ENCODE measurements at places on chromosomes 7 and 10.

DNA sequence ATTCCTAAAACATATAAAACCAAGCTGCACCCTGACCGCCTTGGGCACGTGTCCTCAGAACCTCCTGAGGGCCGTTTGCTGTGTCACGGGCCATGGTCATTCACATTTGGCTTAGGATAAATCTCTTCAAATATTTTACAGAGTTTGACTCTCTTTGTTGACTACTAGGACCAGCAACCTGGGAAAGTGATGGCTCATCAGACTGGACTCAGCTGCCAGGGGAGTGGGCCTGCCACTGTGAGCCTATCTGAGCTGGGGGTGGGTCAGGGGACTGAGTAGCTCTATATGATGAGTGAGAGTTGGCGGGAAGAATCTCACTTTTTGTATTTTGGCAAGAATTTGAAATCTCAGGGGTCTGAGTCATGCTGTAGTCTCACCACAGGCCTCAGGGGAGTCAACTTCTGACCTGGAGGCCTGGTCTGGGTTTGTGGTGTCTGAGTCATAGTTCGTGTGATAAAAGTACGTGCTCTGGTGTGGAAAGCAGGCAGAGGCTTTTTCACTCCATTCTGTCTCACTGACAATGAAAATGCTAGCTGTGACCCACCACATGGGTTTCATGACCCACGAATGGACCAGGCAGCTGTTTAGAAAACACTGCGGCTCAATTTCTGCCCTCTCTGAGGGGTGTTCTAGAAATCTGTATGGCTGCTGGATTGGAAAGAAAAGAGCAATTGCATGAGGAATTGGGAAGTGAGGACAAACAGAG lies 4.2 kb upstream of the UPP1 start:
- DNase-seq = no peak

GRCh38 chr7:42236976-42237810 lies at the start of gene GLI3:
GLI3 (minus strand) TSS chr7:42237209; CDS start chr7:42223253, 13,956 bp downstream.
- DNase-seq = peak; percentile 35

- DNase-seq = no peak
These were observed 277.4 kb downstream of the CCSER2 start for GRCh38 chr10:84605802-84606201.

GRCh38 chr7:49483142-49483541 lies 290.3 kb upstream of the VWC2 start:
- DNase-seq = peak; percentile 15

- no peak for DNase-seq
These were observed 455.9 kb downstream of the PAXIP1 start for GRCh38 chr7:154546946-154547587.

GRCh38 chr10:110529596-110530011 lies 31.9 kb downstream of the DUSP5 start:
- no peak for DNase-seq

DNA sequence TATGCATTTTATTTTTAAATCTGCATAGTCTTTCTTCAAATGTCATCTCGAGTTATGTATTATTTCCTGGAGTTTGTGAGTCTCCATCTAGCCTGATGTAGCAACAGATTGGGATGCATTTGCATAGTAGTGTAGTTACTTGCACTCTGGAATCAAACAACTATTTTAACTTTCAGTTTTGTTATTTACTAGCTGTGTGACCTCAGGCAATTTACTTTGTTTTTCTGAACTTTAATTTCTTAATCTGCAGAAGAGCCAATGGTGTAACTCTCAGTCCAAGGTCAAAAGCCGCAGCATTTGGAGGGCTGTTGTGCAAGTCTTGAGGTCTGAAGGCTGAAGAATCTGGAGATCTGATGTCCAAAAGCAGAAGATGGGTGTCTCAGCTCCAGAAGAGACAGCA lies 175.8 kb upstream of the SORCS1 start:
- DNase-seq = no peak

GRCh38 chr10:103431902-103432301 lies 20.3 kb downstream of the CALHM2 start:
- no peak for DNase-seq

DNA sequence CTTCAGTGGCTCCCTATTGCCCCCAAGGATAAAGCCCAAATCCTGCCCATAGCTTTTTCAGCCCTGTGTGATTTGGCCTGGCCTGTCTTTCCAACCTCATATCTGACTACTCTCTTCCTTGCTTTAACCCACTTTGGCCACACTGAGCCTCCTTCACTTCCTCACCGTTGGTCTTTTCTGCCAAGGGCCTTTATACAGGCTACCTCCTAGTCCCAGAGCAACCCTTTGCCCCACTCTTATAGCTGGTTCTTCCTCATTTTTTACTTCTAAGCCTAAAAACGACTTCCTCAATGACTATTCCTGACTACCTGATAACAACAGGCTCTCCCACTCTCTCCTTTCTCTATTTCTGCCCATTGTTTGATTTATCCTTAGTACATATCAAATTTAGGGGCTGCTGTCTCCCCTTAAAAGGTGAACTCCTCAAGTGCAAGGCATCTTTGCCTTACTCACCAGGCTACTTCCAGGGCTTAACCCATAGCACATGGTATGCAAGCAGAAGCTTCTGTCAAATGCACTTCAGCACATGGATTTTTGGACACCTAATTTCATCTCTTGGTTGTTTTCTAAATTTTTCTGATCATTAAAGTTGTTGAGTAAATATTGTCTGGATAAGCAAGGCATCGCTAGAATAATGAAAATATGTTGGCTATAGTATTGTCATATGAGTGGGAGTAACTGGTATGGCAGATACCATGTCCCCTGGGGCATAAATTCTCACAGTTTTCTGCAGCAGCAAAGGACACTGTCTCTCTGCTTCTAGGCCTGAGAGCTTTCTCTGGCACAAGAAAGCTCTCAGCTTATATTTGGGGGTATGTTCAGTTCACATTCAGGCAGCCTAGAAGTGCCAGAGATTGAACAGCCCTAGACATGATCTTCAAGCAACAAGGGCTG lies 201.5 kb upstream of the GPR26 start:
- no peak for DNase-seq

DNA sequence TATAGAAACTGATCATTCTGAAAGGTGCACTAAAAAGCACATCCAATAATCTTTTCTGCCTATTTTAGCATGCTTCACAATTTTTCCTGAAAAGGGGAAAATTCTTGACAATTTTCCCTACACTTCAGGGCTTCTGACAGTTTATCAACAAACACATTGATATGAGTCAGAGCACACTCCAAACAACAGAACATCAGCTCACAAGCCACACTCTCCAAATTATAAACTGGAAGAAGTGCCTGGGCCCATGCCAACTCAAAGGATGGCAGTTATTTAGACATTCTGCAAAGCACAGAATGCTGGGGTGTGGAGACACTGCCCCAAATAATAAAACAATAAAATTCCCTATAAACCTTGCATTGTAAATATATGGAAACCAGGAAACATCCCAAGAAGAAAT lies 90.8 kb downstream of the ELAPOR2 start:
- DNase-seq = no peak

DNA sequence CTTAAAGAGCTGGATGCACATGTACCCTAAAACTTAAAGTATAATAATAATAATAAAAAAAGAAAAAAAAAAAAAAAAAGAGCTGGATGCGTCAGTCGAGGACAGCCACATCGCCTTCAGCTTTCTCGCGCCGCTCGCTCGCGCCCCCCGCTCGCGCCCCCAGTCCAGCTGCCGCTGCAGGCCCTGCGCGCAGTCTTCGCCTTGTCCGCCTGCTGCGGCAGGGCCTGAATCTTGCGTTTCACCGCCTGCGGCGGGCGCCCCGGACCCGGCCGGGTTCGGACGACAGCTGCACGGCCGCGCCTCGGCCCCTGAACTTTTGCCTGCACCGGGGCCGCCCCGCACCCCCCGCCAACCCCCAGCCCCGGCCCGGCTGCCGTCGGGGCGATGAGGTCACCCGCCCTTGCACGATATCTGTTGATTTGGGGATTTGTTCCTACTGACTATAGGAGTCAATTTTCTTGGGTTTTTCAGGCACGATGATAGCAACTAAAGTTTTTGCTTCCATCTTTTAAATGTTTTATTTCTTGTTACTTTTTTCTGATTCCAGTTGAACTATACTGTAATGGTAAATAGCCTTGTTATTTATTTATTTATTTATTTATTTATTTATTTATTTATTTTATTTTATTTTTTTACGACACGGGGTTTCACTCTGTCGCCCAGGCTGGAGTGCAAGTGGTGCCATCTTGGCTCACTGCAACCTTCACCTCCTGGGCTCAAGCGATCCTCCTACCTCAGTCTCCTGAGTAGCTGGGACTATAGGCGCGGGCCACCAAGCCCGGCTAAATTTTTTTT lies 33.5 kb upstream of the CPN1 start:
- DNase-seq = no peak

DNA sequence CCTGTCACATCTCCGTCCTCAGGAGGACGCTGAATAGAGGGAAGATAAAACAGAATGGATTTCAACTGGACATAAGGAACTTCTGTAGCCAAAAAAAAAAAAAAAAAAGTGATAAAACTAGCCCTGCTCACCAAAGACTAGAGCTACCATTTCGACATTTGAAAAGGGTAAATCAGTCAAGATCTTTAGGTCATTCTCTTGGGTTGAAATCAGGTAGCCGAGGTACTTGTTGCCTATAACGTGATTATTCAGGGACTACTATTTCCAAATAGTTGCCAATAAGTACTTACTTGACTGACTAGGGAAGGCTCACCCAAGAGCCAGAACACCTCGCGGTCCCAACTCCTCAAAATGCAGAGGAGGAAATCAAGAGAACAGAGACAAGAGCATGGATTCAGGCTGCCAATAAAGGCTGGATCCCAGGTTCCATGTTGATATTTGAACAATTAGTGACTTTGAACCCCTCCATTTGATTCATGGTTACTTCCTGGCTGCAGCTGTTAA lies 2.0 kb downstream of the RHEB start:
- no peak for DNase-seq

- DNase-seq = no peak
These were observed 5.3 kb downstream of the CDH23 start for GRCh38 chr10:71402005-71402404.

GRCh38 chr10:3467052-3467951 lies 294.7 kb upstream of the PITRM1 start:
- no peak for DNase-seq

GRCh38 chr10:48981310-48981907 lies 41.8 kb upstream of the LRRC18 start:
- peak; percentile 5 for DNase-seq

DNA sequence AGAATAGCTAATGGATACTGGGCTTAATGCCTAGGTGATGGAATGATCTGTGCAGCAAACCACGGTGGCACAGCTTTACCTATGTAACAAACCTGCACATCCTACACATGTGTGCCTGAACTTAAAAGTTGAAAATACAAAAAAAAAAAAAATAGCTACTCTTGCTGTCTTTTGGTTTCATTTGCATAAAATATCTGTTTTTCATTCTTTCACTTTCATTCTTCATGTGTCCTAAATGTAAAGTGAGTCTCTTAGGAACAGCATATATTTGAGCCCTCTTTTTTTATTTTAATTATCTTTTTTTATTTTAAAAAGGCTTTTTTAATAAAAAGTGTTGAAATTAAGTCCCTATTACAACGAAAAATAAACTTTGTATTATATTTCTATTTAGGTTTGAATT lies 836.1 kb upstream of the KCND2 start:
- no peak for DNase-seq

- no peak for DNase-seq
These were observed 110.2 kb upstream of the LRGUK start for GRCh38 chr7:134016942-134017303.

DNA sequence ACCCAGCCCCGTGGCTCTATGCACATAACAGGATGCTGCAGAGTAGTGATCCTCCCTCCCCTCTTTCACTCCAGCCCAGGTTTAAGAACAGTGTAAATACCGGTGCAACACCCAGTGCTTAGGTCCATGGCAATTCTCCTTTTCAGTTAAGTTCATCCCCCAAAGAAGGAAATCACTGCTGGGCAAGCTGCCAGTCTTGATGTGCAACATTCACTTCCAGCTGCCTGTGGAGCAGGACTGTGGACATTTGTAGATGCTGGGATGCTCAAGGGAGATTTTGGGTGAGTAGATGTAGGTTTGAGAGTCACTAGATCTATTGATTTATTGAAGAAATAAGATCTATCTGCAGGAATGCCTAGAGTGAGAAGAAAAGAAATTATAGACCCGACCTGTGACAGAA lies 294.3 kb upstream of the KIAA1217 start:
- no peak for DNase-seq

DNA sequence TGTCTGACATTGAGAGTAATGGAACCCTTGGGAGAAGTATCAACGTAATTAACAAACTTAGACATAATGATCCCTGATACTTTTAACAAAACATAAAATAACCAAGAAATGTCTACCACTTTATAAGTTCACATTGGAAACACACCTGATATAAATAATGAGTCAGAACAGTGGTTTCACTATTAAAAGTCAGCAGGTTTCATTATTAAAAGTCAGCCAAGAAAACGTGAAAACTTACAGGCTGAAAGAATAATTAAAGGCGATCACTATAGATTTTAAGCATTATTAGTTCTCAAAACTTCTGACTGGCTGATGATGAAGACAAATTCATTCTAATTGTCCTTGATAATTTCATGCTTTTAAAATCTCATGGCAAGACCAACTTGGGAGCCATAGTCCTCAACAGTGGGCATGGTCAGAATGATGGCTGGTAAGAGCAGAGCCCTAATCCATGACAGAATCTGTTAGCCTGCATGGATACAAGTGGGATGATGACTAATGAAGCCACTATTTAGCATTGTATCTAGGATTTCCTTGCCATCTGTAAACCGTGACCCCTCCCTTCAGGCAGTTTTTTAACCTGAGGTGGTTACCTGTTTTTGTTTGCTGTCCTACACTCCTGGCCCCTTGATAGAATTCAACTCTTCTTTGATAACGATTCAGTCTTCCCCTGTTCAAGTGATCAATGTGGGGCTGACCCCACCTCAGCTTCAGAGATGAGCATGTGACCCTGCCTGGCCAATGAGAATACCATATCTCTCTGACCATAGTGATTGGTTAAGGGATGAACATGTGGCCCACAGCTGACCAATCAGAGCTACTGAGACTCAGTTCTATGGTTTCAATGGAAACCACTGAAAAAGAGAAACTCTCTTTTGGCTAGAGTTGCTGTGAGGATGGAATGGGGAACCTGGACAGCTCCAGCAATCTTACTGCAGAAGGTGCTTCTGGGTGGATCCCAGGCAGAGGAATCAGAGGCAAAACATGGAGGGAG lies 151.0 kb downstream of the PLPP4 start:
- no peak for DNase-seq

DNA sequence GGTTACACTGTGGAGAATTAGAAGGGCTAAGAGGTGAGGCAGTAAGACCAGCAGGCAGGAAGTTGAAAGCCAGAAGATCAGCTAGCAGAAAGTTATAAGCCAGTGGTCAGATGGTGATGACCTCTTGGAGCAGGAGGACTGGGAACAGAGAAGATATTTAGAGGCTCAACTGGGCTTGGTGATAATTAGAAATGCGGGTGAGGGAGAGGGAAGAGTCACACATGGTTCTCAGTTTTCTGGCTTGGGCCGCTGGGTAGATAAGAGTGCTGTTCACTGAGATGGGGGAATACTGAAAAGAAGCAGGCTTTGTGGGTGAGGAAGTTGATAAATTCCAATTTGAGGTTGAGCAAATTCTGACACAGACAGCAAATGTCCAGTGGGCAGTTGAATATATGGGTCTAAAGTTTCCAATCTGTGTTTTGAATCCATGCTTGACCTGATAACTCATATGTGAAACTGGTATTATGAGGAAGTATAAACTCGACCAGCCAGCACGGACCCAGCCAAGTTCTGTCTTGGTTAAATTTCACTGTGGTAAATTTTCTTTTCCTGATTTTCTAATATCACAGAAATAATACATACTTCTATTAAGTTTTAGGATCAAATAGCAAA lies 22.7 kb downstream of the LSMEM1 start:
- DNase-seq = no peak

- no peak for DNase-seq
These were observed 12.7 kb downstream of the CACUL1 start for GRCh38 chr10:118742032-118742431.

- no peak for DNase-seq
These were observed 72.3 kb upstream of the MGMT start for GRCh38 chr10:129394518-129395328.
